Hair follicle dermal papilla cell (primary cell): ENCODE measurements at places on chromosomes 16 and 17. TPM values are rescaled to one million over a fixed set of nuclear protein-coding genes. Genes with fewer than 3 reads are reported as not detected.

The AOC2 gene
- 0.73 and 1.3 TPM in 2 replicates for total RNA-seq

The HAGHL gene
- 15.3 and 20.5 TPM in 2 replicates for total RNA-seq

The NME4 gene
- total RNA-seq, result 122 and 127 TPM in 2 replicates

The SP2 gene
- 2.8 and 3.3 TPM in 2 replicates for total RNA-seq

The PRAC1 gene
- total RNA-seq, result not detected in 2 replicates

The VASN gene
- total RNA-seq, result 228 and 251 TPM in 2 replicates

The TMEM238L gene
- total RNA-seq, result not detected in 2 replicates

The DUXB gene
- not detected in 2 replicates for total RNA-seq

The GJC1 gene
- total RNA-seq, result 33.4 and 53.7 TPM in 2 replicates

The RND2 gene
- 0.32 and 0.49 TPM in 2 replicates for total RNA-seq

The CRYBA1 gene
- total RNA-seq, result 0.32 and 0.97 TPM in 2 replicates

The PRAC2 gene
- not detected in 2 replicates for total RNA-seq

The GPR142 gene
- not detected in 2 replicates for total RNA-seq

The BIRC5 gene
- 5.7 and 9.1 TPM in 2 replicates for total RNA-seq

The ACSM2B gene
- not detected in 2 replicates for total RNA-seq

The CNEP1R1 gene
- total RNA-seq, result 28.1 and 32.9 TPM in 2 replicates

The SOX9 gene
- total RNA-seq, result 1.3 and 1.8 TPM in 2 replicates

The FAM117A gene
- total RNA-seq, result 2.9 and 3.4 TPM in 2 replicates

The BEAN1 gene
- 0.16 and 3.6 TPM in 2 replicates for total RNA-seq

The GFAP gene
- 1.2 and 2.1 TPM in 2 replicates for total RNA-seq

The RAB11FIP4 gene
- 0.49 and 1.3 TPM in 2 replicates for total RNA-seq

The RGS11 gene
- total RNA-seq, result 2.2 and 3.2 TPM in 2 replicates

The TBC1D3K gene
- not detected in 2 replicates for total RNA-seq

The TGFB1I1 gene
- 139 and 141 TPM in 2 replicates for total RNA-seq

The GPR179 gene
- not detected in 2 replicates for total RNA-seq

The TNFSF12 gene
- 12.2 and 20.2 TPM in 2 replicates for total RNA-seq

The MPP2 gene
- total RNA-seq, result 2.9 and 3.4 TPM in 2 replicates

The PYDC1 gene
- not detected in 2 replicates for total RNA-seq

The MYLK3 gene
- 0.12 and 0.16 TPM in 2 replicates for total RNA-seq

The SALL1 gene
- total RNA-seq, result 0.36 and 0.81 TPM in 2 replicates

The SLC52A1 gene
- total RNA-seq, result 0.32 and 0.36 TPM in 2 replicates

The ABHD15 gene
- total RNA-seq, result 9.6 and 10.8 TPM in 2 replicates

The GH1 gene
- not detected in 2 replicates for total RNA-seq

The KRT39 gene
- total RNA-seq, result not detected in 2 replicates

The TBKBP1 gene
- total RNA-seq, result 13.8 and 19.1 TPM in 2 replicates

The HMOX2 gene
- 32.4 and 36.0 TPM in 2 replicates for total RNA-seq

The NPIPA5 gene
- 0.36 TPM in 1 of 2 replicates, not detected in the other for total RNA-seq

The HYDIN gene
- total RNA-seq, result 0.32 and 2.7 TPM in 2 replicates

The SMIM22 gene
- total RNA-seq, result not detected in 2 replicates

The CTRB1 gene
- not detected in 2 replicates for total RNA-seq

The CCDC200 gene
- not detected in 2 replicates for total RNA-seq

The ZFP1 gene
- 14.9 and 16.5 TPM in 2 replicates for total RNA-seq

The MT1A gene
- total RNA-seq, result not detected in 2 replicates

The ACSM2A gene
- total RNA-seq, result not detected in 2 replicates

The TP53TG3C gene
- not detected in 2 replicates for total RNA-seq

The AATK gene
- total RNA-seq, result 0.12 and 0.16 TPM in 2 replicates

The IGFBP4 gene
- 168 and 230 TPM in 2 replicates for total RNA-seq

The KCNJ2 gene
- total RNA-seq, result 8.3 and 9.0 TPM in 2 replicates

The PRR35 gene
- total RNA-seq, result 0.32 TPM in 1 of 2 replicates, not detected in the other

The KRTAP4-4 gene
- not detected in 2 replicates for total RNA-seq

The BLTP2 gene
- 163 and 173 TPM in 2 replicates for total RNA-seq

The SLC22A31 gene
- total RNA-seq, result not detected in 2 replicates

The TMEM88 gene
- total RNA-seq, result 0.16 and 0.24 TPM in 2 replicates

The PARD6A gene
- total RNA-seq, result 0.97 and 1.1 TPM in 2 replicates

The VWA3A gene
- 0.24 and 0.32 TPM in 2 replicates for total RNA-seq

The GRIN2A gene
- total RNA-seq, result under 0.01 TPM in 1 of 2 replicates, not detected in the other

The SBK1 gene
- total RNA-seq, result under 0.01 TPM in 1 of 2 replicates, not detected in the other

The CCT6B gene
- 3.0 and 3.2 TPM in 2 replicates for total RNA-seq
